Glutamatergic neuron (in vitro differentiated cells): ENCODE measurements at places on chromosomes 2 and 18. TPM values are rescaled to one million over a fixed set of nuclear protein-coding genes. Genes with fewer than 3 reads are reported as not detected.

DNA sequence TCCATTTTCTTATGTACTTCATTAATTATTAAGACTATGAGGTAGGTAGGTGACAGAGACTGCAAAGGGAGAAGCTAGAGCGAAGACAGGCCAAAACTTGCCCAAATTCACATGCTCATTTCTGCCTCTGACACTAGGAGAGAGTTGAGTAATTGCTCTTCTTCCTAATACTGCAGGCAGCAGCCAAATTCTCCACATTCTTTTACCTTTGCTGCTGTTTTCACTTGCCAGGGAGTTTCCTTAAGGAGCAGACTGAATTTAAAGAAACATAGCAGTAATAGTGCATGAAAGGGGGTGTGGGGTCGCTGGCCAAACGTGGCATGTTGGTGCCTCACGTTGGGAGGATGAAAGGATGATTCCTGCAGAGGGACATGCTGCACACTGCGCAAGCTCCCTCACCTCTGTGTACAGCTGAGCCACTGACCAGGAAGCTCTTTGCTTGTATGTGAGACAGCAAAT, 12.3 kb downstream of the CRIM1 start:
- H3K36me3 ChIP-seq, result no peaks in the 10 kb centered on the region
- no peak overlapping the region for H3K27ac ChIP-seq
- no peak for DNase-seq
- peaks cover 2% of the 10 kb centered on the region for H3K4me1 ChIP-seq
- no peak overlapping the region for H3K4me3 ChIP-seq
- H3K27me3 ChIP-seq, result no peaks in the 10 kb centered on the region

GRCh38 chr2:236744281-236744705, 174.7 kb downstream of the ACKR3 start:
- no peak for DNase-seq
- H3K4me3 ChIP-seq, result no peak overlapping the region
- H3K27me3 ChIP-seq, result no peaks in the 10 kb centered on the region
- H3K4me1 ChIP-seq, result peaks cover 10% of the 10 kb centered on the region

GRCh38 chr2:145958611-145959010, 1438.7 kb upstream of the ZEB2 start:
- no peak overlapping the region for H3K27ac ChIP-seq
- no peaks in the 10 kb centered on the region for H3K27me3 ChIP-seq

- no peaks in the 10 kb centered on the region for H3K36me3 ChIP-seq
- H3K27me3 ChIP-seq, result peaks cover 3% of the 10 kb centered on the region
- H3K4me3 ChIP-seq, result no peak overlapping the region
- no peak overlapping the region for H3K27ac ChIP-seq
- DNase-seq, result no peak
- H3K4me1 ChIP-seq, result no peaks in the 10 kb centered on the region
Observed at GRCh38 chr18:10015288-10015701, 101.5 kb downstream of the VAPA start.

DNA sequence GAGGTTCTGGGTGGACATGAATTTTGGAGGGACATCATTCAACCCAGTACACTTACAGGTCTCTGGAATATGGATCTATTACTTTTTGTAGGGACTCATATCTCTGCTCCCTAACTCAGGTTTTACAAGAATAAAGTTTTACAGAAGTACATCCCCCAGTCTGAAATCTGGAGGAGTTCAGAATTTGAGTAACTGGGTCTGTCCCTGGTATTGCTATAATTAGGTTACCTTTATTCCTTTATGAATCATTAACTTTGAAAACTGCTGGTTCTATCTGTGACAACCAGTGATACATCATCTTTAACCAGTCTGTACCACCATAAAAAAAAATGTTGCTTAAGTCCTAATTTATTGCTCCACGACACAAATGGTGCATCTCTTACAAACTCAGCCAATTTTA, 59.9 kb downstream of the INSIG2 start:
- no peak overlapping the region for H3K4me3 ChIP-seq
- H3K27ac ChIP-seq, result no peak overlapping the region
- DNase-seq, result no peak
- H3K4me1 ChIP-seq, result no peaks in the 10 kb centered on the region
- no peaks in the 10 kb centered on the region for H3K36me3 ChIP-seq

DNA sequence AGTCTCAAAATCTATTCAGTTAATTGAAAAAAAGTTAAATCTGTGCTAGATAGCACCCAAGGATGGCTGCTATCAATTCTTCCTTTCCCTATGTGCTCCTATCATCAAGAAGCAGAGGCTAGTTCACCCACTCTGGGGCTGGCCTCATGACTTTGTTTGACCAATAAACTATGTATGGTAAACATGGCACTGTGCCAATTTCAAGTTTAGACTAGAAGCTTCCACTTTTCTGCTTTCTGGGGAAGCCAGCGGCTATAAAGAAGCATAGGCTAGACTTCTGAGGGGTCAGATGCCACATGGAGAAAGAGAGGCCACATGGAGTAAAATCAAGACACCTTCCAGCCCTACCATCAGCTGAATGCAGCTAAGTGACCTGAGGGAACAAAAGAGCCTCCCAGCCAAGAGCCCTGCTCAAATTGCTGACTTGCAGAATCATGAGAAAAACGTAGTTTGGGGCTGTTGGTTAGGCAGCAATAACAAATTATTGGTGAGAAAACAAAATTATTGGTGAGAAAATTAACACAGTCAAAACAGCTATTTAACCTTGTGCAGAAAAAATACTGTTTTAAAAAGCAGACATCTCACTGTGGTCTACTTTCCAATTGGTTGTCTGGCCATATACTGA, 86.5 kb upstream of the SLC14A2 start:
- H3K4me1 ChIP-seq, result no peaks in the 10 kb centered on the region
- no peaks in the 10 kb centered on the region for H3K27me3 ChIP-seq
- H3K4me3 ChIP-seq, result no peak overlapping the region
- DNase-seq, result no peak

The REG3A gene
- not detected for total RNA-seq

DNA sequence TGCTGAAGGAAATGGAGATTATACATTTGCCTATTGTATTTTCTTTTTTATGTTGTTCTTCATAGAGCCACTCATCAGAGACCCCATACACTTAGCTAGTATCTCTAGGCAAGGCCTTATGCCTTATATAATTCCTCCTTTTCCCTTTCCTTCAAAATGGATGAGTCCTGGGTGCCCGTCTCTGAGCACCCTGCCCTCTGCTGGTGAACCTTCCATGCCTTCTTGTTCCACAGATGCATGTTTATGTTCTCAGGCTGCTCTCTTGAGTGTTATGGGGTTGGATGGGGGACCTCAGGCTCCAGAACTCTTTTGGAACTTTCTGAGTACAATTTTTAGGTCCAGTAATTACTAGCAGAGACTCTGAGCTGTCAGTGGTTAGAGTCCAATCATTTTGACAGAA, 368.6 kb upstream of the SPRED2 start:
- no peaks in the 10 kb centered on the region for H3K36me3 ChIP-seq
- H3K27me3 ChIP-seq, result no peaks in the 10 kb centered on the region
- no peak for DNase-seq
